ENCODE measurements at places on chromosomes 3 and 15.

GRCh38 chr15:48967336-48967735, 3.6 kb upstream of the SHC4 start:
- no peak for DNase-seq

DNA sequence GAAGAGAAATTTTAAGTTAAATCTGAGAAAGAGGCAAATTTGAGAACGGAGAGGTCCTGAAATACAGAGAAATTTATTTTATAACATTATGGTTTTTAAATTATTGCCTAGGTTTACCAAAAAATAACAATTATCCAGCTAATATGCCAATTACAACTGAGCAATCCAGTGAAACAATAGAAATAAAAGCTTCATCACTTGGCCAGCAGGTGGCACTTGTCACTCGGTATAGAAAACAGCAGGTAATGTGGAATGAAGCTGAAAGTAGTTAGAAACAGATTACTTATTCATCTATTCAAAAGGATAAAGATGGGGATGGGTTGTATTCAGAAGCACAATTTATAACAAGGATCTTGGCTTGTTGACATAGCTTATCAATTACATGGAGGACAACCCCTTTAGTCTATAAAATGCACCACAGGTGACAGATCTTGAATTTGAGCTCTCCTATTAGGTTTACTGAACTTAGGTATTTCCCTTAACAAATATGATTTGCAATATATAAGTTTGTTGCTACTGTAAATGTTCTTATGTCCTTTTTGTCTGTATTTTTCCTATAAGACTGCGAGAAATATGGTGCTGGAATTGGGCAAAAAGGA, 70.1 kb upstream of the GUCA1C start:
- DNase-seq = peak; percentile 74

DNA sequence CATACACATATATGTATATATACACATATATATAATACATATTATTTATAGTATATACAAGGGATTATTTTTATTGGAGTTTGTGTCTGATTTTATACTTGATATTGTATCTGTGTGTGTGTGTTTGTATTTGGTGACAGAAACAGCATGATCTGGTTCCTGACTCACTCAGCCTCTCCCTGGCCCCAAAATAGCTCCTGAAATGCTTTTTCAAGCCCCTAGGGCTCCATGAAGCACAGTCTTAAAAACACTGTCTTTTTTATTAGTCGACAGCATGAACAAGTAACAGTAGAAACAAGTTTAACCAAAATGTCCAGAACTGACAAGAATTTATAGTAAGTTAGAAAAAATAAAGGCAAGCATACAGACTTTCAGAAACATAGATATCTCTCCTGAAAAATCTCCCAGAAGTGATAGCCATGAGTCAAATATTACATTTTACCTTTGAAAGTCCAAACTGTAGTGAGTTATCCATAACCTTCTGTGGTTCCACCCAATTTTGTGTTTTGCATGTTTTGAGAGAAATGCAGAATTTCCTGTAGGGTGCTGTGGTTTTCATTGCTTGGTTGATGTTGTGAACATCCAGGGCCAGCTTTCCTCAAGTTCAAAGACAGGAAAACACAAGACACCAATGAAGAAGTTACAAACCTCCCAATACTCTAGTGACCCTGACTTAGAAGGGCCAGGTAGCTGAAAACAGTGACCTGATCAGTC, 98.5 kb upstream of the CCDC80 start:
- DNase-seq = no peak

GRCh38 chr3:88150371-88150770, 612 bp downstream of the C3orf38 start:
- peak; percentile 1 for DNase-seq

DNA sequence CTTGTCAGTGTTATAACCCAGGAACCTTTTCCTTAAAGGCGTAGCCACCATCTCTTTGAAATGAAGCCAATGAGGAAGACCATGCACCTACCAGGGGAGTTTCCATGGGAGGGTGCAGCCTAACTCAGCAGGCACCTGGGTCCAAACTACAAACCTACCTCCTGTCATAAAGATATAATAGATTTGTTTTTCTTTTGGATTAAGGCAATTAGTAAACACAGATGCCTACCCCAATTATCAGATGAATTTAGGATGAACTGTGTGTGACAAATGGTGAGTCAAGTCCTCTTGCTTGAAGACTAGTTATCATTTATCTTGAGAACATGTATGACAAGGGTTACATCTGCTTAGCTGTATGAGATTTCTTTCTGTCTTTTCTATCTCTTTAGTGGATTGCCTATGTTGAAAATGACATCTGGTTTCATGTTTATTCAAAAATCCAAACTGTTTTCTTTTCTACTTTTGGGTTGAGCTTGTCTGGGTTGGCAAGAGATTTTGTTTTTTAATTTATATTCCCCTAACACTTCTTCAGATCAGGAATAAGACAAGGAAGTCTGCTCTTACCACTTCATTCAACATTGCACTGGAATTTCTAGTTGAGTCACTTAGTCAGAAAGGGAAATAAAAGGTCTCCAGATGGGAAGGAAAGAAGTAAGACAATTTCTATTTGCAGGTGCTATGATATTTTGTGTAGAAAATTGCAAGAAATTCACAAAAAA, 149.9 kb downstream of the NEK10 start:
- DNase-seq = no peak

DNA sequence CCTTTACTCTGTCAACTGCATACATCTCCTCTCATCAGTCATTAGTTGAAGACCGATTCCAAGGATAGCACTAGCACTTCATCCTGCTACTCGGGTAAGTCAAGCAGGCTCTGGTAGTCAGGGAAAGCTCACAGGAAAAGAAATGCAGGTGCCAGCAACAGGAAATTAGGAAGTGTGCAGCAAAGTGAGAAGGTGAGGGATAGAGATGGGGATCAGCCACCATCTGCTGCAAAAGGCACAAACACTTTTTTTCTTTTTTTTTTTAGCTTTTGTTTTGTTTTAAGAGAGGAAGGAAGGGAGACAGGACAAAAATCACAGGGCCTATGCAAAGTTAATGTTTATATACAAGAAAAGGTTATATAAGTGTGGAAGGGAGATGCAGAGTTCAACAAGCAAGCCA, 9.0 kb upstream of the BTLA start:
- DNase-seq = no peak
